ENCODE measurements at places on chromosomes 4 and X.

- DNase-seq, result no peak
These were observed 536.2 kb downstream of the MID1IP1 start for GRCh38 chrX:39337451-39337850.

GRCh38 chrX:31201503-31201902, 129.7 kb upstream of the FTHL17 start:
- no peak for DNase-seq

DNA sequence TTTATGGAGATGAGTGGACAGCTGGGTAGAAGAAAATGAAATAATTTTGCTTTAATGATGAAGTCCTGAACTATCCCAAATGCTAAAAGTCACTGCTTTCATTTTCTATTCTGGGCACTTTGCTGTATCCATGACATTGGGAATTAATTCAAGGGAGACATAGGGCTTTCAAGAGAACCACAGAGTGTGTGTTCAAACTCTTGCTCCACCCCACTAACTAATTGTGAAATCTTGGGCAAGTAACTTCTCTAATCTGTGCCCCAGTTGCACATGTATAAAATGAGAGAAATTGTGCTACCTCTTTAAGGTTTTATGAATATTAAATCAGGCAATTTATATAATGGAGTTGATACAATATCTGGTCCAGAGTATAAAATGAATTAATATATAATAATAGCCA, 1422.0 kb downstream of the ADGRL3 start:
- DNase-seq, result no peak

DNA sequence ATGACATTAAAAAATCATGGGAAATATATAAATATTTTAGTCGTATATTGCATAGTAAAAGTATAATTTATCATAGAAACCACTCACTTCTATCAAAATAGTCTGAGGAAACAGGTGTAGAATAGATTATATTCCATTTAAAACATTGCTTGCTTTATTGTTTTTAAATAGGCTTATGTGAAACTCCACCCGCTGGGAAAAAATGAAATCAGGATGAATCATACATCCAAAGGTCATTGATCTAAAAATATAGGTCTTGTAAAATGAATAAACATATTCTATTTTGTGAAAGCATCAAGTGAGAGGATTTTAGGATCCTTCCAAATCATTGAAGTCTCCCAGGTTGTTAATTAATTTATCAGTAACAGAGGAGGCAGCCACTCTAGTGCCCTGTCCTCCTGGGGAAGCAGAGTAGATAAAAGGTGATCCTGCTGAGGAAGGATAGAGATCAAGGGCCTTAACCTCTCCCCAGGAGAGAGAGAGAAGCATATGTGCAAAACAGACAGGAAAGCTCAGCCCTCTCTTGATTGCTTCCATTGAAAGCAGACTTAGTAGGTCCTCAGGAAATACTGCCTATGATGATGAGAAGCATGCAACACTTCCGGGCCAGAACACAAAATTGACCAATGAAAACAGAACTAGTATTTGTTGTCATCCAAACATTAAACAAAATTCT, 96.8 kb upstream of the MAP9 start:
- DNase-seq, result no peak

Data from cardiac septum (tissue), 1 donor.